SHP77 treated with DMSO at 0.1 percent for 48 hours (cell line): ENCODE measurements at places on chromosomes 1 and 21.

- DNase-seq = no peak
Observed at GRCh38 chr1:7581754-7582459, 189.2 kb upstream of the VAMP3 start.

DNA sequence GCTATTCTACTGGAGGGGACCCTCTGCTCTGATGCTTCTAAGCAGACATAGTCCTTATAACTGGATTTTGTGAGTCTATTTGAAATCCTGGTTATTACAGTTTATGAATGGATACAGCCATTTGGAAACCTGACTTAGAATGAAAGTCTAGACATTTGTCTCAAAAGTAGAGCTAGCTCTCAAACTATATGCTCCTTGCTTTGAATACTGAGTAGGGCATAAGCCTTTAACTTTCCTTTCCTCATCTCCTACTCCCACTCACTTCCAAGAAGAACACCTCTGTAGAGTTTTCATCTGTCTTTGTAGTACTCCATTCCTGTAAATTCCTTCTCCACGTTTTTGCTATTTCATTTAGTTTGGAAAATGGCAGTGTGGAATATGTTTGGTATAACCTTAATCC is 9.0 kb upstream of the ARID1A start:
- DNase-seq = no peak

- DNase-seq = no peak
Observed at GRCh38 chr1:40980068-40980452, 564 bp downstream of the CTPS1 start.

DNA sequence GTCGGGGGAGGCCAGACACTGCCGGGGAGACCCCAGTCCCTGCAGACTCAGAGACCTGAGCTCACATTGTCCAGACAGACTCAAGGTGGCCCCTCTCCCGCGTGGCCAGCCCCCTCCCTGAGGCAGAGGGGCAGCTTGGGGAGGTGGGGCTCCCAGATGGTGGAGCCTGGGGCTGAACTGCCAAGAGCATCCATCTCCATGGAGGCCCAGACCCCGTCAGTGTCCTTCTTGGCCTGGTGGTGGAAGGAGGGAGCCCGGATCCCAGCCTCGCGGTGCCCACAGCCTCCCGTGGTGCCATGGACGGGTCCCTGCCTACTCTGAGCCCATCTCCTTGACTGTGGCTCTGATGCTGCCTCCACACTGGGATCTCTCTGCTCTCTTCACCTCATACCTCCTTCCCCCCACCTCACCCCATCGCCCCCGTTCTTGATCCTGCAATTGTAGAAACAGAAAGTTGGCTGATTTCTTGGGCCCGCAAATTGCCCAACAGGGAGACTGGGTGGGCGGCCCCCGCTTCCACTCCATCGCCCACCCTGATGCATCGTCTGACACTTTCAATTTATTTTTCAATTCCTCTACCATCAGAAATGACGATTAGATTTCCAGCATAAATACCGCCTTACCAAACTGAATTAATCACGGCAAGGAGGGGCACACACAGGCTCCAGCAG is 348.9 kb downstream of the MATN1 start:
- no peak for DNase-seq

GRCh38 chr1:236123563-236123962 is 18.8 kb upstream of the GPR137B start:
- DNase-seq = no peak

DNA sequence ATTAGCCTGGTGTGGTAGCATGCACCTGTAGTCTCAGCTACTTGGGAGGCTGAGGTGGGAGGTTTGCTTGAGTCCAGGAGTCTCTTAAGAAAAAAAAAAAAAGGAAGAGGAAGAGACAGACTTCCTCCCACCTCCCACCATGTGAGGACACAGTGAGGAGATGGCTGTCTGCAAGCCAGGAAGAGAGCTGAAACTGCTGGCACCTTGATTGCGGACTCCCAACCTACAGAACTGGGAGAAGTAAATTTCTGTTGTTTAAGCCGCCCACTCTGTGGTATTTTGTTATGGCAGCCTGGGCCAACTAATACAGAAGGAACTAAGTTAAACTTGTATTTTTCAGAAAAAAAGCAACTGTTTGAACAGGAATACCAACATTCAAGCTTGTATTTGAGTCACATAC is 21.7 kb downstream of the DOP1B start:
- DNase-seq = no peak

DNA sequence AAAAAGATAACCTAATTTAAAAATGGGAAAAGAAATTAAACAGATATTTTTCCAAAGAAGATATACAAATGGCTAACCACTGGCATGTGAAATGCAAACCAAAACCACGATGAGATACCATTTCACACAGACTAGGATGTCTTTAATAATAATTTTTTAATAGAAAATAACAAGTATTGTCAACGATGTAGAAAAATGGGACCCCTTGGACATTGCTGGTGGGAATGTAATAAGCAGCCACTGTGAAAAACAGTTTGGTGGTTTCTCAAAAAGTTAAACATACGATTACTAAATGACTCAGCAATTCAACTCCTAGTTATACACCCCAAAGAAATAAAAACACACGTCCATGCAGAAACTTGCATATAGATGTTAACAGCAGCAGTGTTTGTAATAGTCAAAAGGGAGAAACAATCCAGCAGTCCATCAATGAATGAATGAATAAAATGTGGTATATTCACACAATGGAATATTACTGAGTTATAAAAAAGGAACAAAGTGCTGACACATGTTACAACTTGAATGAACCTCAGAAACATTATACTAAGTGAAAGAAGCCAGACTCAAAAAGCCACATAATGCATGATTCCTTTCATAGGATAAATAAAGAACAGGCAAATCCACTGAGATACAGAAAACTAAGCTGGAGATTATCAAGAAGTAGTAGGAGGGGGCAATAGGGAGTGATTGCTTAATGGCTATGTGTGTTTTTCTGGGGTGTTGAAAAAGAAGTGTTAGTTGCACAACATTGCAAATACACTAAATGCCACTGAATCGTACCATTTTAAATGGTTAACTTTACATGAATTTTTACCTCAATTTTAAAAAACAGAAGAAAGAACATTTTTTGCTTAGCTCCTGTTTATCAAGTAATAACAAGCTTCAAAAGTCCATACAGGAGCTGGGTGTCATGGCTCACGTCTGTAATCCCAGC is 4.1 kb downstream of the PPT1 start:
- no peak for DNase-seq
